Muscle of back (tissue), 13 donors: ENCODE measurements at places on chromosomes 13 and 19. TPM values are rescaled to one million over a fixed set of nuclear protein-coding genes. Genes with fewer than 3 reads are reported as not detected.
A peak's percentile ranks its signal among the peaks of the same experiment; 100 is the strongest.

GRCh38 chr19:4534836-4535658 lies at the start of gene PLIN5:
Gene PLIN5, minus strand, starts transcription at chr19:4535224. Its CDS starts 1,150 bp downstream, at chr19:4534074.
- DNase-seq = peak; percentile 73

- DNase-seq = no peak
Measured at GRCh38 chr19:46126086-46126580, 1.6 kb upstream of the IGFL3 start.

- no peak for DNase-seq
Measured at GRCh38 chr19:38268539-38268938, 4.2 kb downstream of the SPINT2 start.

DNA sequence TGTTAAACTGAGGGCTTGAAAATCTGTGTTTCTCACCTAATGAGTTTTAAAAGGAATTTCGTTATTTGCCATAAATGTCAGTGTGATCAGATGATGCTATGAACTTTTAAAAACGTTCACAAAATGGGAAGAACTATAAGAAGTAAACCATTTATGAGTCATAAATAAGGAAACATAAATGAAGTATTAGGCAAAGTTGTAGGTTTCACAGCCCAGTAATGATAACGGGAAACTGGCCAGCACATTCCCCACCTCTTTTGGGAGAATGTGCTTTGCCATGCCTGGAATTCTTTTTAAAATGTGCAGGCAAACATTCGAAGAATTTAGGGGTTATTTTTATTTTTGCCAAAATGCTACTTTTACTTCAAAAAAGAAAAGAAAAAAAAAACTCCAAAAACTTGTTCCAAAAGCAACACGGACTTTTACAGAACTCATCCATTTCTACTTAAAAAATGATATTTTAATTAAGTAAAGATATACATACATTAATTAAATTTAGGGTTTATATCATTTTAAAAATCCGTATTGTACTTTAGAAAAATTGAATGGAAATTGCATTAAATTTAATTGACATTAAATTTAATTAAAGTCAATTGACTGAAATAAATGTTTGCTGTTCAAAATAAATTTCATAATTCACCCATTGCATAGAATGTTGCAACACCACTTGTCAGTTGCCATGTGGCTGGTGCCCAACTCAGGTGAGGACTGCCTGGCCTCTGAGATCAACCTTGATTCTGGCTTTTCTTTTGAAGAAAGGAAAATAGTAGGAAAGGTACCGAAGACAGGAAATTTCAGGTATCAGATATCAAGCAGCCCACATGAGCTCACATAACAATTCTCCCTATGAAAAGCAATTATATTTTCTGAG lies 1198.5 kb downstream of the EFNB2 start:
- DNase-seq = no peak

- DNase-seq = no peak
Measured at GRCh38 chr13:110628477-110628793, 13.1 kb downstream of the NAXD start.

- no peak for DNase-seq
Measured at GRCh38 chr13:108082481-108082880, 132.9 kb downstream of the LIG4 start.

- peak; percentile 52 for DNase-seq
Measured at GRCh38 chr13:96860882-96861281, 133.4 kb downstream of the OXGR1 start.

DNA sequence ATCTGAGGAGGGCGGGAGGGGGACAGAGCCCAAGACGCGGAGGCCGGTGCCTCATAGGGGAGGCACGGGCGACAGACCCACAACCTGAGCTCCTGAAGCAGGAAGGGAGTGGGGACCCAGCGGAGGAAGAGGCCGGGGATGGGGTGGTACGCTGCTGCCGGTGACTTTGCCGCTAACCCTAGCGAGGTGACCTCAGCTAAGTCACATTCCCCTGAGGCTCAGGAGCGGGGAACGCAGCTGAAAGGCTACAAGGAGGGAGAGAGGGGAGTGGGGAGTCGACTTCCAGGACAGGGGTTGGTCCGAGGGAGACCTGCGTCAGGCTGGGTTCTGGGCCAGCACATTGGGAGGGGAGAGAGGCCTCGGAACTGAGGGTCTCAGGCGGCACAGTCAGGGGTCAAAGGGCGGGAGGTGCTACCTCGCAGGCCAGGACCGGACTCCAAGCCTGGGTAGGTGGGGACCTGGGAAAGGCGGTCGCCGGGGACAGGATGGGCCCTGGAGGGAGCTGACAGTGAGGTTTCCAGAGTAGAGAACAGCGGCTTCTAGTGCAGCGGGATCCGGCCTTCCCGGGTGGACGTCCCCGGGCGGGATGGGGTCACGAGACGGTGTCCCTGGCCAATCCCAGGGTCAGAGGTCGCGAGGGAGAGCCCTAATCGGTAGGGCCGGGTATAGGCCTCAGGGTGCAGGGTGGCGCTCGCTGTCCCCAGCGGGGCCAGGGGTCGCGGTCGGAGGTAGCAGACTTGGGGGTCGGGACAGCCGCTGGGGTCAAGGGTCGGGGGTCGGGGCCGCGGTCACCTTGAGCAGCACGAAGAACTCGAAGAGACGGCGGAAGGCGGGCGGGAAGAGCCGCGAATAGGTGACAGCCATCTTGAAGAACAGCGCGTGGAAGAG lies 699 bp downstream of the TMEM259 start:
- no peak for DNase-seq

DNA sequence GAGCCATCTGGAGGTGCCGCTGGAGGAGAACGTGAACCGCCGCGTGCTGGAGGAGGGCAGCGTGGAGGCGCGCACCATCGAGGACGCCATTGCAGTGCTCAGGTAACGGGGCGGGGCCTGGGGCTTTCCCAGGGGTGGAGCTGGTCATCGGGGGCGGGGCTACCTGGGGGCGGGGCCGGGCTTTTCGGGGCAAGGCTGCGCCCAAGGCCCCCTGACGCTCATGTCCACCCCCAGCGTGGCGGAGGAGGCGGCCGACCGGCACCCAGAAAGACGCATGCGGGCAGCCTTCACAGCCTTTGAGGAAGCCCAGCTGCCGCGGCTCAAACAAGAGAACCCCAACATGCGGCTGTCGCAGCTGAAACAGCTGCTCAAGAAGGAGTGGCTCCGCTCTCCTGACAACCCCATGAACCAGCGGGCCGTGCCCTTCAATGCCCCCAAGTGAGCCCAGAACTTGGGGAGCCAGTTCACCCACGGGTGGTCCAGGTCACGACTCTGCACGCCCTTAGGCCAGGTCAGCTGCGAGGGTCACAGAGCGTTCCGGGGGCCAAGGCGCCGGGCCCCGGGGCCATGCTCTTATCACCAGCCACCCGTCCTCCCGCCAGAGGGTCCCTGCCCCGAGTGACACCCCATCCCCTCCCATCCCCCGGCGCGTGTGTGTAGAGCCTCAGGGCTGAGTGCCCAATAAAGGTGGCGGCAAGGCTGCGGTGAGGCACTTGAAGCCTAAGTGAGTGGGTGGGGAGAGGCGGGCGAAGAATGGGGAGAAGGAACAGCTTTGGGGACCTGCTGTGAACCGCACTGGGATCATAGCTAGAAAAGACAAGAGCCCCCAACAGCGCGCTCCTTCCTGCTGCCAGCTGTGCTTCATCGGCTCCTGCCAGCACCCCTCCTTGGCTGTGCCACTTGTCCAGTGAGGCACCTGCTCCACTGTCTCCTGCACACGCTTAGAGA lies 10.7 kb downstream of the CCDC124 start:
- no peak for DNase-seq

DNA sequence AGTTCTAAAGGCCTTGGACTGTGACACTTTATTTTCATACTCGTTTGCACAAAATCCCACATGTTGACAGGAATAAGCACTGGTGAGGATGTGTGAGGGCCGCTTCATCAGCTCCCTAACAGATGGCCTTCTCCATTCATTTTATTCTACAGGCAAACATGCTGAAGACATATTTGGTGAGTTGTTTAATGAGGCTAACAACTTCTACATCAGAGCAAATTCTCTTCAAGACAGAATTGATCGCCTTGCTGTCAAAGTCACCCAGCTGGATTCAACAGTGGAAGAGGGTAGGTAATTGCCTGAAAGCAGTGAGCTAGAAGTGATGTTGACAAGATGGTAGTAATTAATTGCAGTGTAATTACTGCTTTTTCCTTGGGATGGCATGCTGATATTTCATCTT lies 95.7 kb downstream of the GPR12 start:
- no peak for DNase-seq

- no peak for DNase-seq
Measured at GRCh38 chr13:24251525-24251924, 57.9 kb upstream of the C1QTNF9 start.

- DNase-seq = no peak
Measured at GRCh38 chr13:87777387-87777786, 106.2 kb downstream of the SLITRK5 start.

- no peak for DNase-seq
Measured at GRCh38 chr13:64438084-64438483, 2792.1 kb downstream of the PCDH9 start.

- DNase-seq = no peak
Measured at GRCh38 chr13:78323848-78324247, 279.5 kb downstream of the POU4F1 start.

DNA sequence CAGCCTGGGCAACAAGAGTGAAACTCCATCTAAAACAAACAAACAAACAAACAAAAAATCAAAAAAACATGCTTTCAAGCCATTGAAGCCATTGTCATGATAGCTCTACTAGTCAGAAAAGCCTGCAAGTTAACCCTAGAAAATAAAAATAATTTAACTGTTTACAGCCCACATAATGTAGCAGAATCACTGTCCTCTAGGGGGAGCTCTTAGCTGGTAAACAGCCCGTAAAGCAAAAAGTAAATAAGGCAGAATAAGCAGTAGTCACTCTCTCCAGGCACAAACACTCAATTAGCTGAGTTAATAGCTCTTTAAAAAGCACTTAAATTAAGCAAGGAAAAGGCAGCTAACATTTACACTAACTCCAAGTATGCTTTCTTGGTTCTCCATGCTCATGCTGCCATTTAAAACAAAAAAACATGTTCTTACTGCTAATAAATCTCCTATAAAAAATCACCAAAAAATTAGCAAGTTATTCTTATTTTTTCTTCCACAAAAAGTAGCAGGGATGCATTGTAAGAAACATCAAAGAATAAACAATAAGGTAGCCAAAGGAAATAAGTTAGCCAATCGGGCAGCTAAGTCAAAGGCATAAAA lies 11.3 kb downstream of the LILRB4 start:
- DNase-seq = no peak

MATK gene
- 0.31 TPM for polyA plus RNA-seq

PINLYP gene
- 7.1 TPM for polyA plus RNA-seq

CEACAM6 gene
- polyA plus RNA-seq = 0.33 TPM

KLK10 gene
- 0.41 TPM for polyA plus RNA-seq

CEACAM3 gene
- polyA plus RNA-seq = 0.18 TPM

SYCN gene
- not detected for polyA plus RNA-seq

OR7D2 gene
- 0.05 TPM for polyA plus RNA-seq

TARM1 gene
- polyA plus RNA-seq = not detected

ZNF571 gene
- polyA plus RNA-seq = 6.9 TPM
